ENCODE measurements at places on chromosomes 12 and 14. TPM values are rescaled to one million over a fixed set of nuclear protein-coding genes. Genes with fewer than 3 reads are reported as not detected.
A peak's percentile ranks its signal among the peaks of the same experiment; 100 is the strongest.

The SLC6A13 gene
- total RNA-seq = 1.1 TPM

The P2RX2 gene
- total RNA-seq = 0.25 TPM

The PPFIA2 gene
- total RNA-seq = 2.3 TPM

- no peak overlapping the region for H3K27ac ChIP-seq
- DNase-seq = no peak
- H3K4me3 ChIP-seq = no peak overlapping the region
- H3K4me1 ChIP-seq = no peaks in the 10 kb centered on the region
- H3K27me3 ChIP-seq = no peaks in the 10 kb centered on the region
- no peaks in the 10 kb centered on the region for H3K36me3 ChIP-seq
Measured at GRCh38 chr12:81518638-81519037, 240.5 kb downstream of the PPFIA2 start.

GRCh38 chr14:56720703-56721460, 89.4 kb downstream of the OTX2 start:
- H3K36me3 ChIP-seq = no peaks in the 10 kb centered on the region
- no peaks in the 10 kb centered on the region for H3K4me1 ChIP-seq
- H3K4me3 ChIP-seq = no peak overlapping the region
- no peak for DNase-seq
- no peak overlapping the region for H3K27ac ChIP-seq

DNA sequence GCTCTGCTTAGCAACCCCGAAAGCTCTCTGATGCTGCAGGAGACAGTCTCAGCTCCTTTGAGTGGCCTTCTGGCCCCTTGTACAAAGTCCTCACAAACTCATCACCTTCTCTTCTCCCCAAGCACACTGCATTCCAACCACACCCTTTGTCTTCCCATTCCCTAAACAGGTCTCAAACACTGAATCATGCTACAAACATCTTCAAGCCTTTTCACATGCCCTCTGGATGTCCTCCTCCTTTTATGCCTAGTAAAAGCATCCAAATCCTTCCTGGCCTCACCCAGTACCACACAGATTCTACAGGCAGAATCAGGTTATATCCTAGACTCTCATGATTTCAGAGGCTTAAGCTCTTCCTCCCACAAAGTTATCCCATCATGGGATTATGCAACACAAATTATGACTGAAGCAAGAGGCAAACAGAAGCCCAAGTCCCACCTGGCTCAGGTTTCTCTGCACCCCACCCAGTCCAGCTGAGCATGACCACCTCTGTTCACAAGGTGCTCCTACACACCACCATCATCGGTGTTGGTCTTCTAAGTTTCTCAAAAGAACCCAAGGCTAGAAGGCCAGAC, 61.4 kb upstream of the PCED1B start:
- no peak overlapping the region for H3K4me3 ChIP-seq
- no peaks in the 10 kb centered on the region for H3K27me3 ChIP-seq
- H3K27ac ChIP-seq = no peak overlapping the region
- DNase-seq = no peak
- no peaks in the 10 kb centered on the region for H3K4me1 ChIP-seq
- H3K36me3 ChIP-seq = no peaks in the 10 kb centered on the region

- H3K36me3 ChIP-seq = no peaks in the 10 kb centered on the region
- no peak overlapping the region for H3K27ac ChIP-seq
- no peak for DNase-seq
- no peaks in the 10 kb centered on the region for H3K27me3 ChIP-seq
- peaks cover 2% of the 10 kb centered on the region for H3K4me1 ChIP-seq
- no peak overlapping the region for H3K4me3 ChIP-seq
Measured at GRCh38 chr12:26692407-26692806, 140.6 kb downstream of the ITPR2 start.

GRCh38 chr12:22056607-22057006, 10.6 kb downstream of the CMAS start:
- no peaks in the 10 kb centered on the region for H3K27me3 ChIP-seq
- H3K4me1 ChIP-seq = no peaks in the 10 kb centered on the region
- DNase-seq = no peak
- no peak overlapping the region for H3K4me3 ChIP-seq
- H3K27ac ChIP-seq = no peak overlapping the region
- H3K36me3 ChIP-seq = peaks cover 18% of the 10 kb centered on the region

GRCh38 chr12:63319386-63319785, 168.4 kb upstream of the AVPR1A start:
- no peak overlapping the region for H3K27ac ChIP-seq
- no peaks in the 10 kb centered on the region for H3K4me1 ChIP-seq
- no peak overlapping the region for H3K4me3 ChIP-seq
- DNase-seq = no peak
- H3K36me3 ChIP-seq = no peaks in the 10 kb centered on the region

DNA sequence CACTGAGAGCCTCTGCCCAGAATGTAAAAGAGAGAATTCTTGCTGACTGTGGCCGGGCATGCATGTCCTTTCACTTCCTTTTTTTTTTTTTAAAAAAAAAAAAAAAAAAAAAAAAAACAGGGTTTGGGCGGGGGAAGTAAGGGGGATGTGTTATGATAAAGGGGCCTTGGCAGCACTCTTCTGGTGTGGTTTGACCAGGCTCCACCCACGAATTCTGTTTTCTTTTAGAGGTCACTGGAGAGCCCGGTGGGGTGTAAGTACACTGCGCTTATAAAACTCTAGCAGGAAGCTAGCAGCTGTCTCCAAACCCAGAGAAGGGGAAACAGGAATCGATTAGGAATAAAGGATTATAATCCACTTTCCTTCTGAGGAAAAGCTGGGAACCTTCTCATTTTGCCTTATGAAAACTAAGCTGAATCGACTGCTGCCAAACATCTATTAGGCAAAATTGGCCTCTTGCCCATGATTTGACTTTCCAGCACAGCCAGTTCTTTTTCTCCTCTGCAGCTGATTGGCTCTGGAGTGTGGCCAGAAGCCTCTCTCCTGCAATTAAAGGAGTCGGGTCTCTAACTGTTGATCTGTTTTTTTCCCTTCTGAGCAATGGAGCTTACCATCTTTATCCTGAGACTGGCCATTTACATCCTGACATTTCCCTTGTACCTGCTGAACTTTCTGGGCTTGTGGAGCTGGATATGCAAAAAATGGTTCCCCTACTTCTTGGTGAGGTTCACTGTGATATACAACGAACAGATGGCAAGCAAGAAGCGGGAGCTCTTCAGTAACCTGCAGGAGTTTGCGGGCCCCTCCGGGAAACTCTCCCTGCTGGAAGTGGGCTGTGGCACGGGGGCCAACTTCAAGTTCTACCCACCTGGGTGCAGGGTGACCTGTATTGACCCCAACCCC, 27.7 kb upstream of the HIGD1C start:
- H3K4me3 ChIP-seq = peak overlapping the region; percentile 82
- peak; percentile 99 for DNase-seq
- no peaks in the 10 kb centered on the region for H3K27me3 ChIP-seq
- H3K36me3 ChIP-seq = no peaks in the 10 kb centered on the region

GRCh38 chr14:104138718-104139459, 502 bp downstream of the KIF26A start:
- DNase-seq = peak; percentile 30
- no peaks in the 10 kb centered on the region for H3K4me1 ChIP-seq
- peaks cover 18% of the 10 kb centered on the region for H3K27me3 ChIP-seq
- peak overlapping the region; percentile 45 for H3K4me3 ChIP-seq
- H3K36me3 ChIP-seq = peaks cover 10% of the 10 kb centered on the region

DNA sequence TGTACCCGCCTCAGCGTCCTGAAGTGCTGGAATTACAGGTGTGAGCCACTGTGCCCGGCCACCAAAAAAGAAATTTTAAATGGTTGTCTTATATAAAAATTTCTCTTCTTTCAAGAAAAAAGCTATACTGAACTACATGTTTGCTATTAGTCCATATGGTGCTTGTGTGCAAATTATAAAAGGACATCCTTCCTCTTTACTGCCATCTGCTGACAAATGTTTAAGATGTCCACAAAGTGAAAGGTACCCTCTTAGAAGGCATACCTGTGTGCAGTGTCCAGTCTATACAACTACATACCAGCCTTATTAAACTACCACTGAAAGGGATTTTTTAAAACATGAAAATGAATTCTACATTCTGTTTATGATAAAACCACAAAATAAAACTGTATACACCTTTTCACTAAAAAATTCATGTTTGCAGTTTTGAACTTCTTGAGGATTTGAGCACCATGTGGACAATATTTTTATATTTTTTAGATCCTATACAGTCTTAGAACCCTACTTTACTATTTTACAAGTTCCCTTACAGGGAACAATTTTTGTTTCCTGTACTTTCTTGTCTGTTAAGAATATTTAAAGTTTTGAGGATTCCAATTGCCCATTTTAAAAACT, 32.8 kb upstream of the TOMM20L start:
- no peak overlapping the region for H3K4me3 ChIP-seq
- H3K4me1 ChIP-seq = no peaks in the 10 kb centered on the region
- DNase-seq = peak; percentile 51

DNA sequence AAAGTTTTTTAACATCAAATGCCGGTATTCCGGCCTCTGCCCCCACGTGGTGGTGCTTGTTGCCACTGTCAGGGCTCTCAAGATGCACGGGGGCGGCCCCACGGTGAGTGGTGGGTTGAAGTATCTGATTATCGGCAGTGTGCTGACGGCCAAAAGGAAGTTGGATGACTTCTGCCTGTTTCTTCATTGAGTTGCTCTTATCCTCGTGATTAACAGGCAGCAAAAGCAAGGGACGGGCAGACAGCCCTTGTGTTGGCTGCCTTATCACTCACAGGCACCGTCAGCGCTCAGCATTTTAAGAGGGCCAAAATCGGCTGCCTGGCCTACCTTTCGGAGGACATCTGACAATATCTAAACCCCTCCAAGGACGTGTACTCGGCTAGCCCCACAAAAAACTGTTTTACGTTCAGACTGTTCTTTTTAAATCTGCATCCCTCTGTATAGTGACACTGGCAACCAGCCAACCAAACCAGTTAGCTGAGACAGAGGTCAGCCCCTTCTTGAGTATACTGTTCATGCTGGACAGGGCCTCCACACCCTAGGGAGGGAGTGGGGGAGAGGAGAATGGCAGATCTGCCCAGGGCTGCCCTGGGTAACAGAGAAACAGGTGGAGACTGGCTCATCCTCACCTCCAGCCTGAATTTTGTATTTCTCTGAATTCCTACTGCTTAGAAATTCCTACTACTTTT, 22.9 kb upstream of the AKAP5 start:
- peak overlapping the region; percentile 2 for H3K27ac ChIP-seq
- DNase-seq = peak; percentile 37
- no peaks in the 10 kb centered on the region for H3K27me3 ChIP-seq
- H3K36me3 ChIP-seq = peaks cover 17% of the 10 kb centered on the region
- H3K4me1 ChIP-seq = peaks cover 2% of the 10 kb centered on the region
